ENCODE measurements at places on chromosomes 4 and X.

GRCh38 chrX:125436855-125437254 lies 117.2 kb downstream of the TEX13C start:
- no peak for DNase-seq

- DNase-seq, result no peak
These were observed 12.8 kb downstream of the HOPX start for GRCh38 chr4:56668267-56668666.

GRCh38 chr4:26009502-26009901 lies 95.5 kb downstream of the SMIM20 start:
- DNase-seq, result no peak

- DNase-seq, result no peak
These were observed 163.3 kb downstream of the ATRX start for GRCh38 chrX:77622672-77623071.

- no peak for DNase-seq
These were observed 10.6 kb upstream of the PRDX4 start for GRCh38 chrX:23656684-23657083.

DNA sequence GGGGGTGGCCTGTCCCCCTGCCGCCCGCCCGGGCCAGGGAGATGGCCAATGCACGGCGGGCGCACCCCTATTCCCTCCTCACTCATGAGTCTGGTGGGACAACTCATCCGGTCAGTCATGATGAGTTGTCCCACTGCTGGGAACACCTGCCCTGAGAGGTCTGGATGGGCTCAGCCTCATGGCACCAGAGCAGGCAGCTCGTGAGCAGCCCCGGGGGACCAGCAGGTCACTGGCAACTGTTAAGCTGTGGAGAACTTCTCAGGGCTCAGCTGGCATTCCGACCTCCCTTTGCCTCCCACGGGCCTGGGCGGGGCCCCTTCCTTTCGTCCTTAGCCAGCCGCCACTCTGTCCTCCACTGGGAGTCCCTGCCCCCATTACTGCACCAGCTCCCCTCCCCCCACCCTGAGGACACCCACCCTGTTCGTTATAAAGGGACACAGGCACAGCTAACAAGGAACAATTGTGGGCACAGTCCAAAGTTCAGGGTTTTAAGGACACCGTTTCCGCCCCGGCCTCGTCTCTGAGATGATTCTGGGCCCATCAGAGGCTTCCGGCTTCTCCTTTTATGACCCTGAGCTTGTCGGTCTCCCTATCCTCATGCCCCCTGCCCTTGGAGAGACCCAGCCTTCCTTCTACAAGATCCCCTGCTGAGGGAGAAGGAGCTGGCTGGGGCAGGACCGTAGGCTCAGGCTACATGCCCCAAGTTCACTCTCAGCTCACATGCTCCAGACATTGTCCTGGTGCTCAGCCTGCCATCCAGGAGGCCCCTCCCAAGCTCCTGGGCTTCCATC lies 14.6 kb upstream of the KIAA0232 start:
- no peak for DNase-seq

All from hematopoietic multipotent progenitor cell treated with erythropoietin and hydrocortisone succinate and interleukin-3 and kit ligand, for 17 days (in vitro differentiated cells).